GM04503 (cell line): ENCODE measurements at places on chromosomes 4 and X.

DNA sequence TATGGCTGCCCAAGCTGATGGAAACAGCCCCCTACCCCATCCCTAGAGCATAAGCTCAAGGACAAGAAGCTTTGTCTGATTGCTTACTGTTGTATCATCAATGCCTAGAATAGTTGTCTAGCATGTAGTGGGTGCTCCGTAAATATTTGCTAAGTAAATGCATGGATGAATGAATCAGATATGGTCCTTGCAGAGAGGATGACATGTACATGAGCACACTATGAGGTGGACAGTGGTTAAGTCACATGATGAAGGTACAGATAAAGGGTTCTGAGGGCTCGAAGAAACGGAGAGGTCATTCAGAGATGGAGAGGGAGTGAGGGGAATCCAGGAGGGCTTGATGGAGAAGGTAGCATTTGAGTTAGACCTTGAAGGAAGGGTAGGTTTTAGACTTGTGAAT is 214.2 kb downstream of the RBMX2 start:
- no peak for DNase-seq

DNA sequence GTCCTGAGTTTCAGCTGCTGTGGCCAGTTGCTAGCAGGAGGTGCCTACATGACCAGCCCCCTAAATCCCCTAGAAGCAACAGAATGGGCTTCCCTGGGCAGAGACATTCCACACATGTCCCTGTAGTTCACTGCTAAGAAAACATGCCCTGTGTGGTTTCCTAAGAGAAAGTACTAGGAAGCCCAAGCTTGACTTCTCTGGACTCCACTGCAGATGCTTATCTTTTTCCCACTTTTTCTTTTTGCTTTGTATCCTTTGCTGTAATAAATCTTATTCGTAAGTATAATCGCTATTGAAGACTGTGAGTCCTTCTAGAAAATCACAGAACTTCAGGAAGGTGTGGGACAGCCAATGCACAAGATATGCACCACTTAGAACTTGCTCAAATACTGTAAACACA is 15.6 kb downstream of the RPGR start:
- no peak for DNase-seq

DNA sequence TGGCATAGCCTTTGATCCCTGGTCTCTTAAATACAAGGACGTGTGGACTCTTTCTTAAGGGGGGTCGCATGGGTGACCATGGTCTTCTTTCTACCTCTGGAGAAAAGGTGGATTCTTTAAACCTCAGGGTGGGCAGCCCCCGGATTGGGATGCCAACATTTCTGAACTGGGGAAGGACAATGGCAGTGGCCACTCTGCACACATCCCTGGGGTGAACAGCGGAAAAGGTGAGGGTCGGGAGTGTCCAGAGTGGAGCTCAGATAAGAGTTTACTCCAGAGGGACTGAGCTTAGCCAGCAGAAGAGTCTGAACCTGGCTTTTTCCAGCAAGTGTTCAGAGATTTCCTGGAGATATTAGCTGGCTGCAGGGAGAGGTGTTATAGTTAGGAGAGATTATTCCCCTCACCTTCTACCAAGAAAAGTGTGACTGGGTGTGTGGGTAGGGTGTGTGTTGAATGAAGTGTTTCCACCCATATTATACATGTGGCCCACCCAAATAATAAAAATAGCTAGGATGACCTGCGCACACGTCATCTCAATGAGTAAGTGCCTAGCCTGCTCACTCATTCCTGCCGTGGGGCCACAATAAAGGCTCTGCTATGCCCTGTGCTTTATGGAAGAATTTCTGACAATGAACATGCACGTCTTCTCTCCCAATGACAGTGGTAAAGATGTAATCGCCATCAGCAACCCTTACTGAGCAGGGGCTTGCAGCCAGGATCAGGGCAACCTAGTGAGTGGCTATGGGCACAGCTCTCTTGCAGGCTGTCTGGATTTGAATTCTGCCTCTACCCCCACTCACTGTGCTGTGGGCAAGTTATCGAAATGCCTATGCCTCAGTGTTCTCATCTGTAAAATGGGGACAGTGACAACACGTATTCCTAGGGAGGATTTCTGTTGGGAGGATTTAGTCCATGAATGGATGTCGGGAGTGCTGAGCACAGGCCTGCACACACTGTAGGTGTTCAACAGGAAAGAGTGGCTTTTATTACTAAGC is 76.6 kb downstream of the SLC2A9 start:
- no peak for DNase-seq

GRCh38 chr4:1362046-1362445 is 15.0 kb downstream of the UVSSA start:
- DNase-seq: no peak

DNA sequence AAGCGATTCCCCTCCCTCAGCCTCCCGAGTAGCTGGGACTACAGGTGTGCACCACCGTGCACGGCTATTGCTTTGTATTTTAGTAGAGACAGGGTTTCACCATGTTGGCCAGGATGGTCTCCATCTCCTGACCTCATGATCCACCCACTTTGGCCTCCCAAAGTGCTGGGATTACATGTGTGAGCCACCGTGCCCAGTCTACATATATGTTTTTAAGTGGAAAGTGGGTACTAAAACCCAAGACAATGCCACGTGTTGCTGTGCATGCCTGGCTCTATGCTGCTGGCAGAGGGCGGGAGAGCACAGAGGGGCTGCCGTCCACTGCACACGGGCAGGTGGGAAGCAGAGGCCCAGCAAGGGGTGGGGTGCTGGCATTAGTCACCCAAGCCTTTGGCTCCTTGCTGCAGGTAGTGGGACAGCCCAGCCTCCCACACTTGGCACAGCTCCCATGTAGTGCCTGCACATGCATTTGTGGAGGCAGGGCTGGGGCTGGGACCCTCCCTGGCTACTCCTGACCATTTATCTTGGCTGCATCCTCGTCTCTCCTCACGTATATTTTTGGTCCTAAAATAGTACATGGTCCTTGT is 3.5 kb downstream of the EMD start:
- no peak for DNase-seq

GRCh38 chr4:138788267-138788790 is 227.3 kb upstream of the NOCT start:
- no peak for DNase-seq

GRCh38 chr4:158782551-158783360 is 13.9 kb downstream of the FNIP2 start:
- DNase-seq: peak; percentile 60

- peak; percentile 5 for DNase-seq
Observed at GRCh38 chr4:187908079-187908561, 87.5 kb upstream of the ZFP42 start.

DNA sequence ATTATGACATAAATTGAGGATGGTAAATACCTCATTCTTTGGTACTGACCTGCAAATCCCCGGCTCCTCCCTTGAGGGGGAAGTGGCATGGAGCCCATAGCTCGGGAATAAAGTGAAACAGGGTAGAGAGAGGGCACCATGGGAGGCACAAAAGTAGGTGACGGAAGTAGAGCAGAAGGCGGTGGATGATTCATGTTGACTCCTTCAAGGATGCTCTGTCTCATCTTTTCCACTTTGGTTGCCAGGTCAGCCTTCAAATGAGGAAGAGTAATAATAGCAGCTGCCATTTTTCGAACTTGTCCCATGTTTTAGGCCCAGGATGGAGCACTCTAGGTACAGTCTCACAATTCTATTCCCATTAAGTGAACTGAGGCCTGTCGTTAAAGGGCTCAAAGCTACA is 41.4 kb upstream of the PHF8 start:
- DNase-seq: no peak

GRCh38 chrX:42577936-42578470 is 200.0 kb downstream of the PPP1R2C start:
- no peak for DNase-seq

GRCh38 chr4:13968723-13969122 is 341.2 kb upstream of the BOD1L1 start:
- DNase-seq: no peak

DNA sequence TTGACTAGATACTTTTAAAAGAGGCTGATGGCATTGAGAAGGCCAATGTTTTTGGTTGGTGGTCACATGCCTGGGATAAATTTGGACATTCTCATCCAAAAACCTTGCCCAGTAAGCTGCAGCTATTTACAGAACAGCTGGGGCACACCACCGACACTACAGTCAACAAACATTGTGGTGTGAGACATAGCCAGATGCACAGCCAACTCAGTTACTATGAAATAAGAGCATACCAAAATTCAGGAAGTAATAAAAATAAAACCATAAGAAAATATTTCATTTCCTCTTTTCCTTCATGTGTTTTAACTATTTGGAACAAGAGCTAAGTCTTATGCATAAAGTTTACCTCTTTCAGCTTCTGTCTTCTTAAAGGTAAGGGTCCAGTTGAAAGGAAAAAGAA is 8.8 kb downstream of the PPM1K start:
- DNase-seq: peak; percentile 39

DNA sequence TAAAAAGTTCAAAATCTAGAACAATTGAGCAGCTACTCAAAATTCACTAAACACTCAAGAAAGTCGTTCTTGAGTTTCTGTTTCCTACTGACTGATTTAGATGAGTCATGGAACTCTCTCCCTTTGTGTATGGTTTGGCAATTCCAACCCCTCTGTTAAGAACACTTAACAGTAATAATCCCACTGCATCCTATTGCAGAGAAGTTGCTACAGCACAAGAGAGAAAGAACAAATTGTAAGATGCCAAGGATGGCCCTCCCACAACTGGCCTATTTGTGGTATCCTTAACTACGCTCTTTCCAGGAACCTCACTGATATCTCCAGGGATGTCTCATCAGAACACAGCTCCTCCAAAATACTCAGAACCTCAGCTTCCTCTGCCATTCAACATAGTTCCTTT is 701.8 kb upstream of the TENM3 start:
- DNase-seq: no peak

DNA sequence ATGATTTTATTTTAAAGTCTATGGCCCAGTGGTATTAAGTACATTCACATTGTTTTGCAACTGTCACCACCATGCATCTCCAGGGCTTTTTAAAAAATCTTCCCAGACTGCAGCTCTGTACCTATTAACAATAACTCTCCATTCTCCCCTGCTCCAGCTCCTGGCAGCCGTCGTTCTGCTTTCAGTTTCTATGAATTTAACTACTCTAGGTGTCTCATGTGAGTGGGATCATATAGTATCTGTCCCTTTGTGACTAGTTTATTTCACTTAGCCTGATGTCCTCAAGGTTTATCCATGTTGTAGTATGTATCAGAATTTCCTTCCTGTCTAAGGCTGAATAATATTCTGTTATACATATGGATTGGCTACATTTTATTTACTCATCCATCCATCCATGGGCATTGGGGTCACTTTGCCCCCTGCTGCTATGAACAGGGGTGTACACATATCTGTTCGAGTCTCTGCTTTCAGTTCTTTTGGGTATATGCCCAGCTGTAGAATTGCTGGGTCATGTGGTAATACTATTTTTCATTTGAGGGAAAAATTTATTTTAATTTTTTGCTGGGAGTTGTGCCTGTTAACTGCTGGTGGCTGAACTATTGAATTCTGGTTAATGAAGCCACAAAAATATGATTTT is 131.3 kb downstream of the ARHGAP10 start:
- no peak for DNase-seq

- DNase-seq: no peak
Observed at GRCh38 chr4:14309431-14309830, 681.9 kb upstream of the BOD1L1 start.

DNA sequence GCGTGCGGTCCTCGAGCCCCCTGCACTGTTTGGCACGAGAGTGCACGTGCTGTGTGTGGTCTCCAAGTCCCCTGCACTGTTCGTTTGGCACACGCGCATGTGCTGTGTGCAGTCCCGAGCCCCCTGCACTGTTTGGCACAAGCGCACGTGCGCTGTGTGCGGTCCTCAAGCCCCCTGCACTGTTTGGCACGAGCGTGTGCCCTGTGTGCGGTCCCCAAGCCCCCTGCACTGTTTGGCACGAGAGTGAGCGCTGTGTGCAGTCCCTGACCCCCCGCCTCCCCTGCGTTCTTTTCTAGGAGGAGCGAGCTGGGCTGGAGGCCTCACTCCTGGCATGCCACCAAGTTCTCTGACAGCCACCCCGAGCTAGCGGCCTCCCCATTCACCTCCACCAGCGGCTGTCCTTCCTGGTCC is 76.5 kb upstream of the CLDN34 start:
- no peak for DNase-seq

GRCh38 chr4:86451560-86452330 is 91.9 kb upstream of the MAPK10 start:
- peak; percentile 3 for DNase-seq

DNA sequence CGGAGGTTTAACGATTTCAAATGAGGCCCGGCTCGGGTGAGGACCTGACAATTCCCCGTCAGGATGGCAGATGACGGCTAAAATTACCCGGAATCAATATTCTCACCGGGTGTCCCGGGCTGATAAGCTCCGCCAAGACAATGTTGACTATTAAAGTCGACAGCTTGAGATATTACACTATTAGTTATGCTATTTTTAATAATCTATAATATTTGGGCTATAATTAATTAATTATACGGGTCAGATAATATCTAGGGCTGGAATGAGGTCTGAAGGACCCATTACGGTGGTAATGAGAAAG is 9.4 kb upstream of the NKX1-1 start:
- no peak for DNase-seq

GRCh38 chrX:75115707-75116413 is 40.2 kb downstream of the ABCB7 start:
- no peak for DNase-seq

- DNase-seq: no peak
Observed at GRCh38 chr4:113050371-113050755, 910 bp downstream of the ANK2 start.

- no peak for DNase-seq
Observed at GRCh38 chrX:38701073-38701472, 100.2 kb upstream of the MID1IP1 start.
